ENCODE measurements at places on chromosomes 13 and 19.

GRCh38 chr13:46893798-46894560 is 2.9 kb downstream of the HTR2A start:
- DNase-seq: peak; percentile 48

- peak; percentile 30 for DNase-seq
These were observed 33.8 kb upstream of the GARRE1 start for GRCh38 chr19:34220472-34221063.

DNA sequence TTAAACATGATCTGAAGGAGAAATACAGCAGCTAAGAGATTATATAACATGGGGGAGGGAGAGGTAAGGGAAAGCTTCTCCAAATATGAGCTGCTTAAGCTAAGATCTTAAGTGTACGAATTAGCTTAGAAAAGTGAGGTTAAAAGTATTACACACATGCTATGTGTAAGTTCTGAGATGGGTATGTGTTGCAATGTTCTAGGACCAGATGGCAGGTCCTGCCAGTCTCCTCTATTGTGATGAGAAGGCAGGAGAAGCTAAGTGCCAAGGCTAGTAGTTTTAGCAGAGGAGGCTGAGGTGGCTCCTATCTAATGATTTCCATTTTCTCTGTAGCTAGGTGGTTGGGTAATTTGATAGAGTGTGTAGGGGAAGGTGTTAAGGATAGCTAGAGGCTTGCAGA is 57.6 kb downstream of the MICU2 start:
- no peak for DNase-seq

DNA sequence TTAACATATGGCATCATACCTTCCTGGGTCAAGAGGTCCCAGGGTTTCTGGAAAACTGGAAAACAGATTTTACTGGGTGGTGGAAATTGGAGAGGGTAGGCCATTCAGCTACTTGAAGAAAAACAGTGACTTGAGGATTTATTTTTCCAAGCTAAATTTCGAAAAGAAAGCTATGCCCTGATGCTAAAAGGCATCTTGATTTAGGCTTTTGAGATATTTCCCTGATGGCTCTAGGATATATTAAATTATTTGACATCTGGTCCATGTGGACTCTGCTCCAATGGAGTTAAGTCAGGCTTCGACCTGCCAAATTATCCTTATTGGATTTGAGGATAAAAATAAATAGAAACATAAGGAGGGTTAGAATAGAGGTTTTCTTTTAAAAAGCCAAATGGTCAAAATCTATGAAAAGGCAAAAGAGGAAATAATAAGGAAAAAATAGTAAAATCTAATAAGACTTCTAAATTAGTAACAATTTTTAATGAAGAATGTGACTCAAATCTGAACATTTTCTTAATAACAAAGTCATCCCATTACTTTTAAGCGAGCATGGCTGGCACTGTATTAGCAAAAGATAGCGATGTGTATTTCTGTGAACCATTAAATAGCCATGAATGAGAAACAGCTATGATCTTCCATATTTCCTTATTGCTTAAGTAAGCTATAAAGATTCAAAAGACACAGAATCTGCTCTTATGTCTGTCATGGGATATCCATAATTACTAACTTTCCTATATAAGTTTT is 190.0 kb upstream of the MIR17HG start:
- no peak for DNase-seq

- DNase-seq: no peak
These were observed 71.4 kb upstream of the CLDN10 start for GRCh38 chr13:95480791-95481780.

DNA sequence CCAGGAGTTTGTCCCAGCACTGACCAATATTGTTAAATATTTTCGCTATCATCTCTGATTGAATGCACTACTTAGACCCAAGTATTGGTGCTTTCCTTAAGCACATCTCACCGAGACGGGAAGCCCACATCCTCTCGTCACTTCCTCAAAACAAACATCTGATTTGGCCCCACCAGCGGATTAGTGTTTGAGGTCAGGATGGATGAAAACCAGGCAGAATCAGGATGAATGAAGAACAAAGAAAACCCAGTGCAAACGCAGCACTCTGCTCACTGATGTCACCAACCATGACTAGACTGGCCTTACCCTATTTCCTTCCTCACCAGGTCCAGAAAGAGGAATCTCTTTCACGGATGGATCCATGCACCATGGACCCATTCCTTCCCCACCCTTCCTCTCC is 6.0 kb downstream of the PLAUR start:
- DNase-seq: peak; percentile 57

DNA sequence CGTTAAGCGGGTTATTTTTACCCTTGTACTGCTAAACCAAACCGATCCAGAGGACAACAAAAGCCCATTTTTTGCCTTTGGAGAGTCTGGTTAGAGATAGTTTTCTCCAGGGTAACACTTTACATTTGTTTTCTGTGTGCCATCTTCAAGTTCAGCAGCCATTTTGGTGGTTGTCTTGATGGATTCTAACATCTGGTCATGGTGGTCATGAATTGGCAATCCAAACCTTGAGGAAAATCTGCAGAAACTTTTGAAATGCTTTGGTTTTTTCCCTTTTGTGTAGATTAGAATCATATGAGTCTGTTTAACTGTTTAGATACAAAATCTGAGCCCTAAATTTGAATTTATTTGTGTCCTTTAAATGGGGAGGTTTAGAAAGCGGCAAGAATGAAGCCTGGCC is 16.6 kb downstream of the HNRNPM start:
- no peak for DNase-seq

DNA sequence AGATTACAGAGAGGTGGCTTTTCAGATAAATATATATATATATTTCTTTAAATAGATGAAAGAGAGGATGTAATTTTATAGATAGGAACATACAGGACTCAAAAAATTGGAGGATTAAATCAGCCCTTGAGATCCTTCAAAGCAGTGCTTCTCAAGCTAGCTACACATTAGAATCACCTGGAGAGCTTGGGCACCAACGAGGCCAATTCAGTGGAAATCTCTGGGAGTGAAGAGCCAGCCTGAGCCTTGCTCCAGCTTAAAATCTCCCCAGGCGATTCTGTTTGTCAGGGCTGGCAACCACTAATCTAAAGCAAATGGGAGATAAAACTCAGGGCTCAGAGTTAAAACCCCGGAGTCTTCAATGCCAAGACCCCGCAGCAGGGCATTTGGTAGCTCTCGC is 15.0 kb upstream of the CLN5 start:
- no peak for DNase-seq

DNA sequence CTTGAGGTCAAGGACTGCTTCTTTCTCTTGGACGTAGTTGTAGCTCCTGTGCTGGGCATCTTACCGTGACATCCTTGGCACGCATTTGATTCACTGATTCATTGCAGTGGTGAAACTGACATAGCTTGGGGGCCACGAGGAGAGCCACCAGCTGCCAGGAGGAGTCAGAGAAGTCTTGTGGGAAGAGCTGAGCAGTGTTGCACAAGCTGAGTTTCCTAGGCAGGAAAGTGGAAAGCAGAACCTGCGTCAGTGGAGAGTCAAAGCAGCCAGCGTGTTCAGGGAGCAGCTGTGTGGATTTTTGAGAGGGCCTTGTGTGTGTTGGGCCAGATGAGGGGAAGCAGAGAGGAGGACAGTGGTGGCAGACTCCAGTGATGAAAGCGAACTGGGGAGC is 5.3 kb upstream of the GPR183 start:
- DNase-seq: peak; percentile 81

GRCh38 chr13:101811881-101812280 is 359.4 kb downstream of the ITGBL1 start:
- no peak for DNase-seq

- DNase-seq: no peak
These were observed at the start of gene STOML3 for GRCh38 chr13:38990693-38991092. STOML3 (minus strand) TSS chr13:38990831; CDS start chr13:38990721, 110 bp downstream.

GRCh38 chr19:12647047-12647446 is 19.5 kb downstream of the MAN2B1 start:
- no peak for DNase-seq

All from CD4-positive, alpha-beta T cell treated with Interferon gamma for 1 hour (primary cell).